GM06990 (cell line): ENCODE measurements at places on chromosomes 13 and 19.

GRCh38 chr13:79456656-79457365, 24.1 kb upstream of the NDFIP2 start:
- no peak for DNase-seq

DNA sequence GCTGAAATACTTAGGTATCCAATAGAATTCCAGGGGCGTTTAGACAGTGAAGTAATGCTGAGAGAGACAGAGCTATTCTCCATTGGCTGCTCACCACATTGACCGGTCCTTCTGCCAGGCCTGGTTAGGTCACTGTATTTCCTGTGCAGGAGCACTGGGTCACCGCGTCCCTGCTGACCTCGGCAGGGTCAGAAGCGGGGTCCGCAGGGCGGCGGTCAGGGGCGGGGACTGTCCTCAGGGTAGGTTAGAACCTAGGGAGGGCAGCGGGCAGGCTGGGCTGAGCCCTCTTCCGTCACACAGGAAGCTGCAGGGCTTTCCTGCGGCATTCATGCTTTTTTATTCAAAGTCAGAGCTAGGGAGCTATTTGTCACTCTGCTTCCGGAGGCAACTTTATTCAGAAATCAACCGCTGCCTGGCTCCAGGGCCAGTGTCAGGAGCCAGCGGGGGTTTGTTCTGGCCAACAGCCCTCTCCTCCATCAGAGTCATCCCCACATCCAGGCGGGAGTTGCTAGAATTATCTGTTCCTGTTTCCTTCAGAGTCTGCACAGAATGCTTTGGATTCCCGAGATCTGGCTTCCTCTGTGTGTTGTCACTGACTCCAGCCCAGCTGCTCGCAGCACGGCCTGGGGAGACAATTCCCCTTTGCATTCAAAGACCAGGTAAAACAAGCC, 81.2 kb upstream of the WASF3 start:
- DNase-seq: no peak

DNA sequence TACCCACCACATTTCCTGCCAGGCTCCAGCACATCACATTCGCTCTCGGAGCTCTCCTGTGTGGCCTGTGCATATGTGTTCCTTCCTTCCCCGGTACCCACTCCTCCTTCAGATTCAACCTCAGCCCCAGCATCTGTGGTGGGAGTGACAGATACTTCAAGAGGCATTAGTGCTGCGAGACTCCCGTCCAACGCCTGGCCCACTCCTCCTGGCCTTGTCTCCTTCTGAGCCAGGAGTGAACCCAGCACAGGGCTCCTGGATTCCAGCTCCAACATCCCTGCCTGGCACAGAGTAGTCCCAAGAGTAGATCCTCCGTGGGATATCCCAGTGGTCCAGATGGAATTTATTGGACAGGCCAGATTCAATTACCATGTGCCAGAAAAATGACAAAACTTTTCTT, 55.9 kb downstream of the SACS start:
- no peak for DNase-seq

DNA sequence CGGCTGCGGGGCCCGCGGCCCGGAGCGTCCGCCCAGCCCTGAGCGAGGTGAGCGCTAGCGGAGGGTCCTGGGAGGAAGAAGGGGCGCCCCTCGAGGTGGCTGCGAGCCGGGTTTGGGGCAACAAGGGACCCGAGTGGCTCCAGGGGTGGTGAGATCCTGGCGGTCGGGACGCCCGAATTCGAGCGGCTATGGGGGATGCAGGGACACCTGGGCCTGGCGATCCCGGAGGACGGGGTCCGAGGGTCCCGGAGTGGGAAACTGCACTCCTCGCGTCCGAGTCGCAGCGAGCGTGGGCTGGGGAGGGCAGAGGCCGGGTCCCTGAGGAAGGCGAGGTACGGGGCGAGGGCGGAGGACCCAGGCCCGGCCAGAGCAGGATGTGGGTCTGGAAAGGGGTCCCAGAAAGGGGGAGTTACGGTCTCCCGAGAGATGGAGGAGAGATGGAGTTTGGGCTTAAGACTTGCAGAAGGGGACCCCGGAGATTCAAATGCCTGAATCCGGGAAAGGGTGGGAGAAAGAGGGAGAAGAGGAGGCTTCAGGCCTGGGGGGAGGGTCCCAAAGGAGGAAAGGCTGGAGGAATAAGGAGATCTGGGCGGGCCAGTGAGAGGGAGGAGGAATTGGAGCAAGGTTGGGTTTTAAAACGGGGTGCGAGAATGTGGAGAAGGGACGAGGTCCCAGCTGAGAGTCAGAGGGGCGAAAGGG, 542 bp downstream of the CACNG7 start:
- DNase-seq: no peak

DNA sequence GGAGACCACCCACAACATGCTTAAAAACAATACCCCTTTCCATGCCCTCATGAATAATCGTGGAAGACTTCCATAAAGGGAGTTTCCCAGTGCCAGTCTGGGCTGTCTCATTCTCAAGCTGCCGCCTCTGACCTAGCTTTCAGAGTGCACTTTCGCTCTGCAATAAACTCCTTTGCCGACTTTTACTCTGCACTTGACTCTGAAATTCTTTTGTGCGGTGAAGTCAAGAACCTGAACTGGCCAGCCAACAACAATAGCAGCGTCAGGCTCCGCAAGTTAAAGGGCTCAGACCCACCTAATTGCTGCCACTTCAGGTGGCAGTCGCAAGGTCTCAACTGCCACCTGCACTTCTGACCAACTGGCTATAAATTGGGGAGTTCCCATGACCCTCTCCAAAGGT, 10.3 kb upstream of the LEUTX start:
- no peak for DNase-seq

DNA sequence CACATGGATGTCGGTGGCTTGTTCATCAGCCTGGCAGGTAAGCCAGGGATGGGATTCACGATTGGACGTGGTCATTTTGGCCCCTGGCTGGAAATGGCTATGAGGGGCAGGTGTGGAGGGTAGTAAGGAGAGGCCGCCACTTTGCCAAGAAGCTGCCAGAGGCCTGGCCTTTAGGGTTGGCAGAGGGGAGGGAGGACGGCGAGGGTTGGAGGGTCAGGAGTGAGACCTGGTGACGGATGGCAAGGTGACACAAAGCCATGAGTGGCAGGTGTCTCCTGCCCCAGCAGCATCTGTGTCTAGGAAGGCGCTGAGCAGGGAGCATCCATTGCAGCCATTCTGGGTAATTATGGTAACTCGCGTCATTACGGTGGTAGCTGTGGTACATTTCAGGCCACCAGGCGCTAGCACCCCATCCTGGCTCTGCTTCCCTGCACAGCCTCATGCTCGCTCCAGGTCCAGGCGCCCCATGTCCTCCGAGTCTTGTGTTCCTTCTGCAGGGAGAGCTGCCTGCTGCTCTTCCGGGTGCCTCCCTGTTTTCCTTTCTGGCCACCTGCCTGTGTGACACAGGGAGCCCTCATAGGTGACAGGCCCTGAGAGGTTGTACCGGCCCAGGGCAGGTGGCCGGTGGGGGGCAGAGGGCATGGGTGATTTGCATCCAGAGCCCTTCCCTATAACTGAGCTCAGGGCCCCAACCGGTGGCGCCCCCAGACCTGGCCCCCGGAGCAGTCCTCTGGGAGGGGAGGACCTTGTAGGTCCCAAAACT, 4.2 kb downstream of the SSBP4 start:
- no peak for DNase-seq

- DNase-seq: no peak
Measured at GRCh38 chr19:15045506-15045905, 3.8 kb upstream of the CASP14 start.
